ENCODE measurements at places on chromosomes 7 and 10. TPM values are rescaled to one million over a fixed set of nuclear protein-coding genes. Genes with fewer than 3 reads are reported as not detected.

Gene HOGA1
- 0.50 TPM for total RNA-seq

Gene GRID1
- 0.33 TPM for total RNA-seq

Gene TTYH3
- 36.5 TPM for total RNA-seq

Gene IL2RA
- not detected for total RNA-seq

Gene ADARB2
- not detected for total RNA-seq

Gene SKAP2
- total RNA-seq: 5.9 TPM

Gene MSMB
- not detected for total RNA-seq

Gene VSTM4
- 1.1 TPM for total RNA-seq

Gene PNLIPRP2
- total RNA-seq: not detected

Gene DPP6
- 0.50 TPM for total RNA-seq

Gene LHFPL3
- total RNA-seq: 0.12 TPM

Gene NFE2L3
- 2.9 TPM for total RNA-seq

Gene COBL
- total RNA-seq: under 0.01 TPM

Gene ERVW-1
- total RNA-seq: not detected

Gene MIOS
- 82.3 TPM for total RNA-seq

Gene PRSS37
- total RNA-seq: not detected

Gene TAS2R3
- 0.44 TPM for total RNA-seq

Gene RPS24
- total RNA-seq: 2,297 TPM

Gene TMEM229A
- not detected for total RNA-seq

Gene MCM10
- 5.4 TPM for total RNA-seq

Gene EGR2
- total RNA-seq: 1.6 TPM

Gene MRLN
- not detected for total RNA-seq

Gene HKDC1
- total RNA-seq: 10.6 TPM

Gene TUBAL3
- not detected for total RNA-seq

Gene TCF7L2
- total RNA-seq: 2.8 TPM

Gene TMEM184A
- 0.11 TPM for total RNA-seq

Gene CNPY1
- not detected for total RNA-seq

Gene GPER1
- 3.0 TPM for total RNA-seq

Gene GBX1
- total RNA-seq: not detected

Gene GRM3
- not detected for total RNA-seq

Gene SAMD9
- 11.5 TPM for total RNA-seq

Gene CLRN3
- total RNA-seq: not detected

Gene MUC12
- 0.44 TPM for total RNA-seq

Gene TET1
- total RNA-seq: 2.0 TPM

Gene PLA2G12B
- total RNA-seq: not detected

Gene TMEM213
- total RNA-seq: not detected

All from uterine smooth muscle cell (primary cell).